ENCODE measurements at places on chromosomes 7 and 10.

DNA sequence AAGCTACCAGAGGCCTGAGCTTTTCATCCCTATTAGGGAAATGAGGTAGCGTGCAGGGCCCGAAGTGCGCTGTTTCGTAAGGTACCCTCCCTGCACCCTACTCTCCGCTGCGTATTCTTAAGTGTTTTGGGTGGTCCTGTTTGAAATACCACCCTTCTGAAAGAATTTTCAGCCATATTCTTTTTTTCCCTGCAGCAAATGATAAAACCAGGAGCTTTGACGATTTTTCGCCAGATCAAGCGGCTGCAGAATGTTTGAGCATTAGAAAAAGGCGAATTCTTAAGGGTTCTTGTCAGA, 1.2 kb downstream of the RSBN1L start:
- ATAC-seq: no peak

DNA sequence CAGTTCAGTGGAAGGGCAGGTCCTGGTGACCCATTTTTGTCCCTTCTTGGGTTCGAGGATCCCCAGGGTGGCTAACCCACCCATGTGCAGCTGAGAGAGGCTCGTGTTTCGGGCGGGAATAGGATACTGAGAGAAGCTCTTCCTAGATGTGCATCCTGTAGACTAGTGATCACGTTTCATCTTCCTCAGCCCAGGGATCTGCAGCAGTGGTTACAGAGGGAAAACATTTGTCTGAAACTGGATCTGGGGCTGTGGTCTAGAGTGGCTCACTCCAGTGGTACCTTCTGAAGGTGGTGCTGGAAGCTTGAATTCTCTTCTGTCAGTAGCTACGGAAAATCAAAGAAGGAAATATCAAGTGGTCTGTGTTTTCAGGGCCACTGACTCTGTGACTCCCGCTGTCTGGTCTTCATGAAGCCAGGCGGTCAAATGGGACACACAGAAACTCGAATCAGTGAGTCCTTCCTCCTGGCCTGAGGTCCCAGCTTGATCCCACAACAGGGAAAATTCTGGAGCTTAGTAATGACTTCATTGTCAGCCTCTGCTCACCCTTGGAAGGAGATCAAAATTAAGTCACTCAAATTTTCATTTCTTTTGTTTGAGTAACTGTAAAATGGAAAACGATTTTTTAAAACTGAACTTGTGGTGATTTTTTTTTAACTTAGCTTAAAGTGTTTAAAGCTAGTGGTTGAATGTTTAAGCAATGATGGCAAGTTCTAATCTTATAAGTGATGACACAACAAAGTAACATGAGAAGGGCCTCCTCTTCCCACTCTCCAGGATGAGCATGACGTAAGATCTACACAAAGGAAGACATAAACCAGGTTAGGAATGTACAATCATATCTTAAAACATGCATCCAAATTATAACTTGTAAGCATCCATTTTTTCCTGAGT, 469.3 kb upstream of the KLF6 start:
- no peak for ATAC-seq

GRCh38 chr10:79430936-79431335, 14.5 kb downstream of the ZCCHC24 start:
- ATAC-seq: no peak

DNA sequence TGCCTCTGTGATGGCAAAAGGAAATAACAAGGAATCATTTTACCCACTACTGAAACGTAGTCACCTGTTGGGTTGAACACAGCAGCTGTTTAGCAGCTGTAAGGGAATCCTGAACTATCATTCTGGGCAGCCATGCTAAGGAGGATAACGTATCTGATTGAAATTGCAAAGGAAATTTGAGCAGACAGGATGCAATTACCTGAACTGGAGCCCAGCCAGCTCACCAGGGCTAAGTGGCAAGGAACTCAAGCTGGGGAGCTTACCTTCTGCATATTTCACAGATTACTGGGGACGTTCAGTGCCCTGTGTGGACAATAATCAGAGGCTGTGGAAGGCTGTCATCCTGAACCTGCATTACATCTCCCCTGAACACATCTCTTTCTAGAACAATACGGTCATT, 650.5 kb downstream of the SORCS3 start:
- no peak for ATAC-seq

DNA sequence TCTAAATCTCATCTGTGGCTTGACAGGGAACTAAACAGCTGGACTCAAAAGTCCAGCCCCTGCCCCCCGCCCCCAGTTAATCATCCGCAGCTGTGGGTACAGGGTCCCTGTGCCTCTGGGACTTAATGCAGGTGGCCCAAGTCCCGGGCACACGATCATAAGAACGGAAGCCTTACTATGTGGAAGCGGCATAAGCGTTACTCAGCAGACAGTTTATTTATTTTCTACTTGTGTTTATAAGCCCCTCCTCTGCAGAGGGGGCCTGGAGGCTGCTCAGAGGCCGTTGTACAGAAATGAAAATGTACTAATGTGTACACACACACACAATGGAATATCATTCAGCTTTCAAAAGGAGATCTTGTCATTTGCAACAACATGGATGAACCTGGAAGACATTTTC, 158.0 kb upstream of the TNS3 start:
- no peak for ATAC-seq

DNA sequence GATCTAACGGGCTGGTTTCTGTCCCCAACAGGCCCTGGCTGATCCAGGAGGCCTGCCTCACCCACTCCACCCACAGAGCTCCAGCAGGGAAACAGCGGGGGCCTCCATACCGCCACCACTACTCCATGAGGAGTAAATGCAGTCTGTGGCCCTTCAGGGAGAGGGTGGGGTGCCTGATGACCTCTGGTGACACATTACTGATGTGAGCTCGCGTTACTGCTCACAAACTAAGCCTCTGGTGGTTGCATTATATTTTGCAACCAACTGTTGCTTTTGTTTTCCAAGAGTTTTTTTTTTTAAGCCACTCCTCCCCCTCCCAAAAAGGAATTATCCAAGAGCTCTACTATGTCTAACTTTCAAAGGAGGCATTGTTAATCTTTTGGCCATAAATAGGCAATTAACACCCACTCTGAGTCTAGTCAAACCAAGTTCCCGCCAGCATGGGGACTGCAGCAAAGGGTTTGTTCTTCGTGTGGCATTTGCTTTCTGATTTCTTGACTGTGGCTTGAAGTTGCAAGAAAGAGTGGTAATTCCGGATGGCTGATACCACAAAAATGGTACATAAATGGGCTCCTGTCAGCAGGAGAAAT, 72.6 kb downstream of the FAM53B start:
- no peak for ATAC-seq

GRCh38 chr10:34826221-34826620, 11.1 kb upstream of the PARD3 start:
- no peak for ATAC-seq

DNA sequence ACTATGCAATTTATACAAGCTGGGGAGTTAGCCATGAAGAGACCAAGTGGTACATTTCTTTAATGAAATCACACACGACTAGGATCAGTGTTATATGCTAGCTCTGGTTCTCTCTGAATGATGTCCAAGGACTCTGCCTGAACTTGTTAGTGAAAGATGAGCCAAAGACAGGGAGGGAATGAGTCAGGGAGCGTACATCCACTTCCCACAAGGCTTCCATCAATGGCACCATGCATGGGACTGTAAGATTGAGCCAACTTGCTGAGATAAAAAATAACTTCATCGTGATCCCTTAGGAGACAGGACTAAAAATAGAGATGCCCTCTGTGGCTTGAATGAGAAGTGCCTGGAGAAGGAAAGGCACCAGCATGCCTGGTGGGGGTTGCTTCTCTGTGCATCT, 629.7 kb downstream of the ACTR3B start:
- no peak for ATAC-seq

GRCh38 chr10:102702742-102703141, 11.5 kb downstream of the ARL3 start:
- ATAC-seq: no peak

DNA sequence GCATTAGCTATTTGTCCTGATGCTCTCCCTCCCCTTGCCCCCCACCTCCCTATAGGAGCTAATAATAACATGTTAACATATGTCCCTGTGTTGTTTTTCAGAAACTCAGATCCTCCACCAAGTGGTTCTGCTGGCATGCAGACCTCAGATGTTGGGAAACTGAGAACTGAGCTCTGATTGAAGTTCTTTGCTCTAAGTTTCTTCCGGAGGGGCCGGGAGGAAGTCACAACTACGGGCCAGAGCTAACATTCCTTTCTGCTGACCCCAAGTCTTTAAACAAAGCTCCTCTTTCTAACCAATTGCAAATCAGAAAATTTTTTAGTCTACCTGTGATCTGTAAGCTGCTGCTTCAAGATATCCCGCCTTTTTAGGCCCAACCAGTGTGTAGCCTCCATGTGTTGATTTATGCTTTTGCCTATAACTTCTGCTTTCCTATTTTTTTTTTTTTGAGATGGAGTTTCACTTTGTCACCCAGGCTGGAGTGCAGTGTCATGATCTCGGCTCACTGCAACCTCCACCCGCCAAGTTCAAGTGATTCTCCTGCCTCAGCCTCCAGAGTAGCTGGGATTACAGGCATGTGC, 66.6 kb downstream of the LYZL1 start:
- no peak for ATAC-seq

DNA sequence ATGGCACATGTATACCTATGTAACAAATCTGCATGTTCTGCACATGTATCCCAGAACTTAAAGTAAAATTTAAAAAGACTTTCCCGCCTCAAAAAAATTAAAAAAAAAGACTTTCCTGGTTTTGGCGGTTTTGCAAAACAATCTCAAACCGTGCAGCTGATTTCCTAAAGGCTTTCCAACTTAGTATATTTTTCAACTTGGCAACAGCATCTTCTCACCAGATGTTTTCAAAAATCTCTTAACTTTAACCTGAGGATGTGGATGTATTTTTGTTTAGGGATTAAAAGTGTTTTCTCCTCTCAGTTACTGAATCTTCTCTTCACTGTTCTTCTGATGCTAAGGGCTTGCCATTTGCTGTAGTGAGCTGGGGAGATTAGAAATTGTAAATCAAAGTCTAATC, 96.5 kb upstream of the PLPP4 start:
- no peak for ATAC-seq

DNA sequence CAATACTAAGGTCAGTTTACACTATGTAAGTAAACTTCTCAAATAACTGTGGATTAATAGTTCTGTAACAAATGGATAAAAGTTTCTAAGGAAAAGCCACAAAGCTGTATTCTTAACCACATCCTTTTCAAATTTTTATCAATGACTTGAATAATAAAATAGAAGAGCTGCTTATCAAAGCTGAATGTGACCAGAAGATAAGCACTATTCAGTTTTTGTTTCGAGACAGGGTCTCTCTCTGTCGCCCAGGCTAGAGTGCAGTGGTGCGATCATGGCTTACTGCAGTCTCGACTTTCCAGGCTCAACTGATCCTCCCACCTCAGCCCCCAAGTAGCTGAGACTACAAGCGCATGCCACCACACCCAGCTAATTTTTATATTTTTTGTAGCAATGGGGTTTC, 17.0 kb downstream of the UPF2 start:
- ATAC-seq: no peak

DNA sequence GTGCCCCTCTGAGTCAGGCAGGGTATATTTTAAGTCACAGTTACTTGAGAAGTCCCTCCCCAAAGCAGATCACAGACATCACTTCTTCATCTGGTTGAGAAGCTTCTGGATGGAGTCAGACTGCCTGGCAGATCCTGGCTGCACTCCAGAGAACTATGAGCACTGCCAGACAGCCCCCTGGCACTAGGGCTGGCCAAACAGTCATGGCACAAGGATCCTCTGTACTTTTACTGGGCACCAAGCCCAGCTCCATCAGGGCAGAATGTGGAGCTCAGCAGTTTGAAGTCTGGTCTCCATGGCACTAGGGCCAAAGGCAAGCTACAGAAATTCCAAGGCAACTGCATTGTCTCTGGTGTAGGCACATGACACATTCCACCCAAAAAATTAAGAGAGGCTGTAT, 162.1 kb downstream of the NRG3 start:
- ATAC-seq: peak; percentile 20

- ATAC-seq: peak; percentile 76
Measured at GRCh38 chr7:77903597-77903996, 105.0 kb downstream of the PHTF2 start.

DNA sequence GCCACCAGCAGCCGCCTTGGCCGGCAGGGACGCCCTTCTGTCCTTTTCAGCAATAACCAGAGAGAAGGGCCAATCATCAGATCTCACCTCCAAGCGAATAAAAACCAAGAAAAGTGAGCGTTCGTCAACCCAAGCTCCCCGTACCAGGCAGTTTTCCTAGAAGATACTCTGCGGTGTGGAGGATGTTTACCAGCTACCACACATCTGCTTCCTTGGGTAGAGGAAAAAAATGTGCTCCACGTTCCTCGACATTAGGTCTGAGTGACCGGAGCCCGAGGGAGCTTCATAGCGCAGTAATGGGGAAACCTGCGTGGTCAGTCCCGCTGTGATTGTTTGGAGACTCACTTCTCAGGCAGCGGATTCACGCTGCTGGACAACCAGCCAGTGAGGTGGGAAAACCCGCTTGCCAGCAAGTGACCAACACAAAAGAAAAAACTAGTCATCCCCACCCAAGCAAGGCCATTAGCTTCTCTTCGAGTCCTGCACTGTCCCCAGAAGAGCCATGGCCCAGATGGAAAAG, 73.0 kb downstream of the ZRANB1 start:
- ATAC-seq: no peak

DNA sequence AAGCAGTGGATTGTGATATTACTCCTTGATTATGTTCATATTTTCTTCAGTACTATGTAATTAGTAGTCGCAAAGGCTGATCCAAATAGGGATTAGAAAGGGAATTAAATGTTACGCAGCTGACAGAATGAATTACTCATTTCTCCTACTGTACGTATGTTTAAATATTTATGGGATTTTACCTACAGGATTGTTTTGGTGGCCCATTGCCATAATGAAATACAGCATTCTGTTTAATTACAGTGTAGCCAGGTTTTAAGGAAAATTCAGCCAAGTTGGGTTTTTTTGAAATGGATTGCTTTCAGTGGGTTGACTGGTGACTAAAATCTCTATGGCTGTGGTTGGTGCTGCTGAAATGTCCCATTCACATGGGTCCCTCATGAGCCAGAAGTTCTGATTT, 197.7 kb upstream of the GRB10 start:
- no peak for ATAC-seq

DNA sequence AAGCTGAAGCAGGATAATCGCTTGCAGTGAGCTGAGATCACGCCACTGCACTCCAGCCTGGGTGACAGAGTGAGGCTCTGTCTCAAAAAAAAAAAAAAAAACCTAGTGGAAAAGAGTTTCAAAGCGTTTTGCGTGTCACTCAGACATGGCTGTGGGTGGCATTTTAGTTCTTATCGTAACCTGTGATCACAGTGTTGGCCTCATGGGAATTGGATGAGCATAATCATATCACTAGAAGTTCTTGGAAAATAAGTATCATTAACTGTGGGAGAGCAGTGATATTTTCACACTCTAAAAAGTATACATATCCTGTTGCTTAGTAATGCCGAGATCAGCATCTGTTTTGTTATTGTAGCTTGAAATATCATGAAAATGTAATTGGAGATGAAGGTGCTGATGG, 92.6 kb downstream of the CREM start:
- ATAC-seq: no peak

- no peak for ATAC-seq
Measured at GRCh38 chr10:131537281-131537680, 225.8 kb upstream of the TCERG1L start.

Measured in stimulated activated memory B cell treated with anti-CD40 and anti-IgM and Interleukin-4, amounts not matched to agents 10 μg/mL and 1 μg/mL and 100 μg/mL, for 72 hours (primary cell).